ENCODE measurements at places on chromosomes 16 and 17.

DNA sequence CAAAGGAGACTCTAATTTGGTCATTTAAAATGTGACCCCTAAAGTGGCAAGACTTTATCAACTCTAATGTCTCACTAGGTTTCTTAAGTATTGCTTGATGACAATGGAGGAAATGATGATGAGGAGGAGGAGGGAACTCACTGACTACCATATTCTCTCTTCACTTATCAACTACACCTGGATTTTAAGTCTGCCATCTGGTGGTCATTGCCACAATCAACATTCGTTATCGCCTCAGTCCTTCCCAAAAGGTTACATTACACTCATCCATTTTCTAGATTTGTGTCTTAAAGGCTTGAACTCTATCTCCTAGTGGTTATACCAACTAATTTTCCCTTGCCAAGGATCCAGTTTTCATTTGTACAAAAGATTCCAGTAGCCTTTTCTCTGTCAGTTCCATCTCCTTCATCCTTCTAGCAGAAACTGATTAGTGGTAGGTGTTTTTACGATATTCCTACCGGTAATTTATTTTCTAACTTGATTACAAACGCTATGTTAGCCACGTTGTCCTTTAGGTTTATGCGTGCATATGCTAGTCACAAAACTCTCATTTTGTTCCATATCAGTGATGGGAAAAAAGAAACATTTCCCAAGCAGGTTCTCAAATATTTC lies 114.6 kb upstream of the NOG start:
- no peak for DNase-seq

- DNase-seq = no peak
Measured at GRCh38 chr16:57104706-57105105, 12.3 kb downstream of the CPNE2 start.

DNA sequence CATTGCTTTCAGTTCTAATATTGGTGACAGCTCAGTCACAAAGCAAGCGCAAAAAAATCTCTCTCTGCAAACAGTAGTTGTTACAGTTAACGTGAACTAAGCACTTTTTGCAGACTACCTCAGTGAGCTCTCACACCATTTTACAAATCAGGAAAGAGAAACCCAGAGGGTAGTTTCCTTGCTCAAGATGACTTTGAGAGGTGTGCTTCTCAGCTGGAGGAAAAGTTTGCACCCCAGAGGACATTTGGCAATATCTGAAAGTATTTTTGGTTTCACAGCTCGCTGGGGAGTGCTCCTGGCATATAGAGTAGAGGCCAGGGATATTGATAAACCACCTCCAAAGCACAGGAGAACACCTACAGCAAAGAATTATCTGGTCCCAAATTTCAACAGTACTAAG lies 741.1 kb upstream of the EEF2KMT start:
- DNase-seq = no peak

DNA sequence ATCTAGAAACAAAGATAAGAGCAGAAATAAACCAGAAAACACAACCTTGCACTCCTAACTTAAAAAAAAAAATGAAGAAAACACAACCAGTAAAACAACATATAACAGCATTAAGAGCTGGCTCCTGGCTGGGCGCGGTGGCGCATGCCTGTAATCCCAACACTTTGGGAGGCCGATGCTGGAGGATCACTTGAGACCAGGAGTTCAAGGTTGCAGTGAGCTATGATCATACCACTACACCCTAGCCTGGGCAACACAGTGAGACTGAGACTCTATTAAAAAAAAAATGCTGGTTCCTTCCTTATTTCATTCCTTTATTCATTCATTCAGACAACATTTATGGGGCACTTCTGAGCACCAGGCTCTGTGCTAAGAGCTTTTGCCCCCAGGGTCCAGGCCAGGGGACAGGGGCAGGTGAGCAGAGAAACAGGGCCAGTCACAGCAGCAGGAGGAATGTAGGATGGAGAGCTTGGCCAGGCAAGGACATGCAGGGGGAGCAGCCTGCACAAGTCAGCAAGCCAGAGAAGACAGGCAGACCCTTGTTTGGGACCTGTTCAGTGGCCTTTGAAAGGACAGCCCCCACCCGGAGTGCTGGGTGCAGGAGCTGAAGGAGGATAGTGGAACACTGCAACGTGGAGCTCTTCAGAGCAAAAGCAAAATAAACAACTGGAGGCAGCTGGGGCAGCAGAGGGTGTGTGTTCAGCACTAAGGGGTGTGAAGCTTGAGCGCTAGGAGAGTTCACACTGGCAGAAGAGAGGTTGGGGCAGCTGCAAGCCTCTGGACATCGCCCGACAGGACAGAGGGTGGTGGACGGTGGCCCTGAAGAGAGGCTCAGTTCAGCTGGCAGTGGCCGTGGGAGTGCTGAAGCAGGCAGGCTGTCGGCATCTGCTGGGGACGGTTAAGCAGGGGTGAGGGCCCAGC lies 2.6 kb downstream of the STH start:
- DNase-seq = no peak

GRCh38 chr17:57946798-57947358 lies 8.3 kb downstream of the CUEDC1 start:
- peak; percentile 58 for DNase-seq
